Osteoblast (primary cell): ENCODE measurements at places on chromosomes 16 and 17. TPM values are rescaled to one million over a fixed set of nuclear protein-coding genes. Genes with fewer than 3 reads are reported as not detected.

GRCh38 chr17:4397840-4398239 lies 31.4 kb upstream of the UBE2G1 start:
- DNase-seq, result no peak

- no peak for DNase-seq
These were observed 3.6 kb upstream of the TMIGD1 start for GRCh38 chr17:30337393-30337999.

USH1G gene
- total RNA-seq, result not detected in 2 replicates

KRTAP1-1 gene
- 2.2 and 2.4 TPM in 2 replicates for total RNA-seq

GRCh38 chr17:51672065-51672464 lies 411.7 kb downstream of the UTP18 start:
- no peak for DNase-seq

- no peak for DNase-seq
These were observed 117.2 kb downstream of the MAP2K4 start for GRCh38 chr17:12137859-12138258.

DNA sequence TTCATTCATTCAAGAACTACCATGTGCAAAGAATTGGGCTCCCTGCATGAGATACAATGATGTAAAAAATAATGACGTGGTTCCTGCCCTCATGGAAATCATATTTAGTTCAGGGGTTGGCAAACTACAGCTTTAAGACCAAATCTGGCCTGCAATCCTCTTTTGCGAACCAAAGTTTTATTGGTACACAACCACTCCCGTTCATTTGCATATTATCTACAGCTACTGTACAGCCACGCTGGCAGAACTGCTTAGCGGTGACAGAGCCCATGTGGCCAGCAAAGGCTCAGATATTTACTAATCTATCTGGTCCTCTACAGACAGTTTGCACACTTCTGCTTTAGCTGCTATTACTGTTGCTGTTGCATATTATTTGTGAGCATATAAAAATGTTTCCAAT lies 167.7 kb downstream of the XYLT1 start:
- no peak for DNase-seq
